Transverse colon (tissue), 4 donors: ENCODE measurements at places on chromosomes 13 and 19.

GRCh38 chr13:91302111-91302510 is 45.4 kb upstream of the MIR17HG start:
- DNase-seq: no peak

DNA sequence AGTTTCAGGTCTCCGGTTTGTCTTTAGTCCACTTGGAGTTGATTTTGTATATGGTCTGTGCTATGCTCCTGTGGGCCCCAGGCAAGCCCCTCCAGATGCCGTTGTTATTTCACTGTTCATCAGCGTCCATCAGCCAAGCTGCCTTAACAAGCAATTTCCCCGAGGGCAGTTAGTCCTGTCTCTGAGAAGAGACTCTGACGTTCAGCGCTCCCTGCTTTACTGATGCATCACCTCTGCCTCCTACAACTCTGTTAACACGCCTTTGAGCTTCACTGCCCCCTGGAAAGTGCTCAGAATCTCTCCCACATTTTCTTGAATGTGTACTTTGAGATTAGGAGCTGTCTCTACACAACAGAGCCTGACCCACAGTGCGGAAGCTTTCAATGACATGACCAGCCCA is 41.8 kb upstream of the UBAC2 start:
- DNase-seq: no peak

GRCh38 chr13:79297128-79297527 is 108.9 kb downstream of the RBM26 start:
- no peak for DNase-seq

DNA sequence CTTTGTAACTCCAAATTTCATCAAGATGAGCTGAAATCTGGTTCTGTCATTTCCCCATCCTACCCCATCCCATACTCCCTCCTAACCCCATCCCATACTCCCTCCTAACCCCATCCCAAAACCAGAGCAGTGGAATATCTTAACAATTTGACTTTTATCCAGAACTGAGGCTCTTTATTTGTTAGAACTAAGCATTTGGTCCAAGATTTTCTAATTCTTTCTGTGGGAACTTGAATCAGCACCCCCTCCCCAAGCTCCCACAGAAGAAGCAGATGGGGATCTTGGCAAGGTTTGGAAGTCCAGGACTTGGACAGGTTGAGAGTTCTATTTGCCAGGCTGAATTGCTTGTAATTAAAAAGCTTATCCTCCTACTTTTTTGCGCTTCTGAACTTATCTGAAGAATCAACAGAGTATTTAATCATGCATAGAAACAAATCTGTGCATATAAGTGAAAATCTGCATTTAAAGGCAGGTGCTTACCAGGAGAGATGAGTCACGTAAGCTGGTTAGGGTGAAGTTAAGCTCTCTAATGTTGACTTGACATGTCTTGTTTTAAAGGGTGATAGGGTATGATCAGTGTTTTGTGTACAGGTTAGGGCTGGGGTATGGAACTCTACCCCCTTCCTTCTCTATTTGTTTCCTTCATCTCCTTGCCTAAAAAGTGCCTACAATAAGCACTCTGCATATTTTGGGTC is 111.1 kb downstream of the COG6 start:
- no peak for DNase-seq

GRCh38 chr13:113776231-113777125 is 17.5 kb downstream of the TMEM255B start:
- DNase-seq: no peak

- no peak for DNase-seq
Observed at GRCh38 chr13:112024577-112024976, 42.4 kb upstream of the SOX1 start.

DNA sequence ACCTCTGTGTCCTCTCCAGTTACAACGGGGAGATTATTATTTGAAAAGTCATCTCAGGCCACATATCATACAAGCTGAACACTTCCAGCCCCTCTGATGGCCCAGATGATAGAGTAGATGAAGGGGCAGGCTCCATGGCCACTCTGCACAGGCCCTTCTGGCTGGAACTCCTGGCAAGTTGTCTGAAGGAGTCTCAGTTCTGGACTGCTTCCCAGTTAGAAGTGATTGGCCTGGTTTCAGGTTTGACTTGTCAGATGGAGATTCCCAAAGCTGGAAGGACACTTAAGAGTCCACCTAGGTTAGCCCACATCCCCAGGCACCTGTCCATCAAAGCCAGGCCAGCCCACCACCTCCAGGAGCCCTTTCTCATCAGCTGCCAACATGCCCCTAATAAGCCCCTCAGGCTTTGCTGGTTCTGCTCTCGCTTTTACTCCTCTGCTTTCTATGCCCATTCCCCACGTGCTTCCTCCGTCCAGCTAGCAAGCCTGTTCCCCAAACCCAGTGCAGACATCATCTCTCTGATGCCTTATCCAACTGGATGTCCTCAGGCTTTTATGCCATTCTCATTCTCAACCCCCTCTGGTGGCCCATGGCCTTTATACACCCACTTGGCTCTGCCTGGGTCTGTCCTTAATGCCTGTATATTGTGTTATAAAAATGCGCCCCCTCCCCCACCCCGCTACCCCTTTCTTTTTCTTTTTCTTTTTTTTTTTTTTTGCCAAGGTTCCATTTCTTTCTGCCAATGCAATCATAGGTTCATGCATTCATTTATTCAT is 56.5 kb downstream of the HSPH1 start:
- DNase-seq: no peak

DNA sequence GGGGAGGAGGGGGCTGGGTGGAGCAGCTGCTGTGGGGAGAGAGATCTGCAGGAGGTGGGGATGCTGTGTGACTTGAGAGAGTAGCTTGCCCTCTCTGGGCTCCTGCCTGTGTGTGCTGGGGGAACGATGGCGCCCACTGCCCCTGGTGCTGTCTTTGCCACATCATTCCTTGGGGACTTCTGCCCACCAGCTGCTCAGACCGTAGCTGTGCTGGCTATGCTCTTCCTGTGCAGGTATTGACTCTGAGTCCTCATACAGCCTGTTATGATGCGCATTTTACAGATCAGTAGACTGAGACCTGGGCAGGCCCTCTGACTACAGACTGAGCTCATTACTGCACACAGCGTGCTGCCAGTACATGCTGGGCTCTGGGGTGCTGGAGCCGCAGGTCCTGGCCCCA is 51.1 kb downstream of the DNM2 start:
- DNase-seq: no peak

GRCh38 chr19:6047741-6048251 is 62.5 kb downstream of the RFX2 start:
- DNase-seq: no peak

DNA sequence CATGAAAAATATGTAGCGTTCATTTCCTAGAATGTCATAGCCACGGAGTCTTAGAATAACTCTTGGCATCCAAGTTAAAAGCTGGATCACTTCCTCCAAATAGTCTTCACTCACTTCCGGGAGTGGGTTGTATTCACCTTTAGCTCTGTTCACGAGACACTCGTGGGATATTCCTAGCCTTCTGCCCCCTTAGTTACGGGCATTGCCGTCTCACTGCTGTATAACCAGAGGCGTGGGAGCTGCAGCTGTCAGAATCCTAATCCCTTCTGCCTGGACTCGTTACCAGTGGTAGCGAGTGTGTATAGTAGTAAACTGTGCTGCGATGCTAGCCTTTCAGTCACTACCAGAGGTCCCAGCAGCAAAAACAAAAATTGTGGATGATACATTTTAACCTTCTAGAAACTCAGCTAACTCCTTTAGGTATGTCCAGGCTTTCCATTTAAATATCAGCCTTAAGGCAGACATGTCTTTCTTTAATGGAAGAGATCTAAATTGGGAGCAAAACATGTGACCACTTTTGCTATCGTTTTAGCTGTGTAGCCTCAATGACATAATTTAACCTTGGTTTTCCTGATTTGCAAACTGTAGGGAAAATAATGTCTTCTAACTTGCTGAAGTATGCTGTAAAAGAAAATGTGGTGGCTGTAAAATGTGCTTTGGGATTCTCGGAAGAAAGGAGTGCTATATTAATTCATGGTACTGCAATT is 34.1 kb downstream of the ERCC5 start:
- no peak for DNase-seq

- DNase-seq: no peak
Observed at GRCh38 chr19:34193439-34193838, 21.1 kb downstream of the LSM14A start.

DNA sequence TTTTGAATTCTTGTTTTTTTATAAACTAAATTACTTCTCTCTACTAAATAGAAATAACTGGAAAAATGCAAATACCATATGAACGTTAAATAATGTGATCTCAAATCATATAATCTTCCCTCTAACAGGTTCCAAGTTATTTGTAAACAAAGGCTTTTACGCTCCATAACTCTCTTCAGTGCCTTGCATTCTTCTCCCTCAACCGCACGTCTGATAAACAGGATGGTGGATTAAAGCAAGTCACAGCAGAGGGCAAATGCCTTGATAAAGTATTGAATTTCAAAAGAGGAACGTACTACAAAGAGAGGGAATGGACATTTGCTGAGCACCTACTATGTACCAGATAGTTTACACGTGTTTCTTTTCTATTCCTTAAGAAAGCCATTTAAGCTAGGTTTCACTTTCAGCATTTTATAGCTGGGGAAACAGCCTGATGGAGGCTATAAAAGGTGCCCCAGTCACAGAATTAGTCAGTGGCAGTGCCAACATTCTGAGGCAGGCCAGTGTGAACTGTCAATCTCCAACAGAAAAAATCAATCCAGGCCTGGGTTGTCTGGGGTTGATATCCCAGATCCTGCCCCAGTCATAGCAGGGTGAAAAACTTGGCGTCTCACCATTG is 15.8 kb downstream of the MRPS31 start:
- DNase-seq: peak; percentile 42

- DNase-seq: no peak
Observed at GRCh38 chr19:49488046-49488862, 846 bp downstream of the RPL13A start.

- DNase-seq: no peak
Observed at GRCh38 chr19:11181488-11181887, 15.9 kb downstream of the KANK2 start.

DNA sequence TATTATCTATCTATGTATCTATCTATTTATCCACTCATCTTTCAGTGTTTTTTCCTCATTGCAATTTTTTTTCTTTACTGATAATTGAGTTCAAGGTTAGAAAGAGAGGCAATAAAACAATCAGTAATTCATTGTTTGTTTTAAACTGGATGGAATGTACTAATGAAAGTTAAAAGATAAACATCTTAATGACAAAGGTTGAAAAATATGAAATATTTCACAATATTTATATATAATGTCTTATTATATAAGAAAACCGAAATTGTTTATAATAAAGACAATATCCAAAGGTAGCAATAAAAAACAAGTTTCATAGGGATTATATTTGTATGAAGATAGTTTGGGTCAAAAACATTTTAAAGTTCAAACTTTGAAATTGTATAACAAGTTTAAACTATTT is 1015.5 kb upstream of the MIR17HG start:
- DNase-seq: no peak

DNA sequence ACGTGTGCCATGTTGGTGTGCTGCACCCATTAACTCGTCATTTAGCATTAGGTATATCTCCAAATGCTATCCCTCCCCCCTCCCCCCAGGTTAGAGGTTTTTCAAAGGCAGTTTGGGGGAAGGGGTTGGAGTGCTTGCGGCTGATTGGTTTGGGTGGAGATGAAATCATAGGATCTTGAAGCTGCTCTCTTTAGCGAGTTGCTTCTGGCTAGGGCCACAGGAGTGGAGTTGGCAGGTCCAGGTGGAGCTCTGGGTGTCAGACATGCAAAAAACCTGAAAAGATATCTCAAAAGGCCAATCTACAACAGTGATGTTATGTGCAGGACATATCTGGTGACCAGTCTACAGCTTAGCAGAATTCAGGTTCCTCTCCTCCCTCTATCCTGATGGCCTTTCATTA is 32.6 kb upstream of the CXCL17 start:
- DNase-seq: no peak

GRCh38 chr19:5953680-5954213 is 24.2 kb downstream of the RANBP3 start:
- no peak for DNase-seq

- no peak for DNase-seq
Observed at GRCh38 chr13:104286566-104287290, 1220.5 kb upstream of the SLC10A2 start.

DNA sequence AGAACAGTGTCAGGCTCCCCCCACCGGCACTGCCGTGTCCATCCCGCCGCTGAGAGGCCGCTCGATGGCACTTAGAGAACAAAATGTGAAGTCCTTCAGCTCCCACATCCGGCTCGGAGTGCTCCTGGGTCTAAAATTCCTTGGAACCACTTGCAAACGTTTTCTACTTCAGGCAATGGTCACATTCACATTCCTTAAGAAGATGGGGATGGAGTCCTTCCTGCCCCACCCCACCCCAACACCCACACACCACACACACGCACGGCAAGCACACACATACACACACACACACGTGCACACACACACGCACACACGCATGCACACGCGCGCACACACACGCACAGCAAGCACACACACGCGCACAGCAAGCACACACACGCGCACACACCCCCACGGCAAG is 83.4 kb downstream of the SOX1 start:
- DNase-seq: no peak

DNA sequence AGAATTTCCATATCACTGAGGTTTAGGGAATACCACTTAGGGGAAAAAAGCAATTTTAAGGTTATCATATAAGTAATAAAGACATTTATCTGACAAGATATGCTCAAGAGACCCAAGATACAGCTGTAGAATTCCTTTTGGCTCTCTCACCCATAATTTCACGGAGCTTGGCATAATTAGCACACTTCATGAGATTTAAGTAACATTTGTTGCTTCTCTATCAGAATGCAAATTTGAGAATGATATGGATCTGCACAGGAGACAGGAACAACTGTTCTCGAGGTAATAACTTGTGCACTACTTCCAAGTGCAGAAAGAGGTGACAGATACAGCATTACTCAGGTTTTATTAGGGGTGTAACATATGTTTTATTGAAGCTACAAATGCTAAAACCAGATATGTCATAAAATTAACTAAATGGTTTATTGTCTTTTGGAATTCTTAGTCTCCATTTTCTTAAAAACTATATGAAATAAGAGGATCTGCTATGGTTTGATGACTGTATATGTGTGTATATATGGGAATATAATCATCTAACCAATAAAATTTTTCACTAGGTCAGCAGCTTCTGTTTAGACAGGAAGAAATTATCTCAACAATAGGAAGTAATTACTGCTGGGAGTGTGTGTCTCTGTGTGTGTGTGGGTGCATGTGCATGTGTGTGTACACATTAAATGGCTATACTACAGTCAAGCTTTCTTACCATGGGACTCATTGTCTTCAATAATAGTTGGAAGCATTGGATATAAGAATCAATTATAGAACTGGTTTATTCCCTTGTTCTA is 401.3 kb downstream of the PCDH17 start:
- DNase-seq: no peak

DNA sequence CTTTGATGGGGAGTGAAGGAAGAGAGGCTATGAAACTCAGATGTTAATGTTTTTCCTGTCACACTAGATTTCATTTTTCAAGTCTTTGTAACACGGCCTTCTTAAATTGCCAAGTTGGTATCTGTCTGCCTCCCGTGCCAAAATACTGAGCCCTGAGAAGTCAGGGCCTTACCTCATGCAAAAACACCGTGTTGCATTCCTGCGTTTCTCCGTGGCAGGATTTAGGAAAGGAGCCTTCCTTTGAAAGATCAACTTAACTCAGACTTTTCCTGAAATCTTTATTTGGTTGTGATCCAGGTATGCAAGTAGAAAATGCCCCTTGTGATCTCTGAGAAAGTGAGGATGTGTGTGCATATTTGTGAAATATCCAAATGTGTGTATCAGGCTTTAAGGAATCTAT is 1291.0 kb upstream of the SLC10A2 start:
- DNase-seq: no peak
